Stimulated activated CD4-positive, alpha-beta T cell treated with anti-CD3 and anti-CD28 coated beads, Interleukin-1b, Interleukin-23, amount 100 ng/mL, for 1 hour (primary cell): ENCODE measurements at places on chromosomes 6 and 20.

DNA sequence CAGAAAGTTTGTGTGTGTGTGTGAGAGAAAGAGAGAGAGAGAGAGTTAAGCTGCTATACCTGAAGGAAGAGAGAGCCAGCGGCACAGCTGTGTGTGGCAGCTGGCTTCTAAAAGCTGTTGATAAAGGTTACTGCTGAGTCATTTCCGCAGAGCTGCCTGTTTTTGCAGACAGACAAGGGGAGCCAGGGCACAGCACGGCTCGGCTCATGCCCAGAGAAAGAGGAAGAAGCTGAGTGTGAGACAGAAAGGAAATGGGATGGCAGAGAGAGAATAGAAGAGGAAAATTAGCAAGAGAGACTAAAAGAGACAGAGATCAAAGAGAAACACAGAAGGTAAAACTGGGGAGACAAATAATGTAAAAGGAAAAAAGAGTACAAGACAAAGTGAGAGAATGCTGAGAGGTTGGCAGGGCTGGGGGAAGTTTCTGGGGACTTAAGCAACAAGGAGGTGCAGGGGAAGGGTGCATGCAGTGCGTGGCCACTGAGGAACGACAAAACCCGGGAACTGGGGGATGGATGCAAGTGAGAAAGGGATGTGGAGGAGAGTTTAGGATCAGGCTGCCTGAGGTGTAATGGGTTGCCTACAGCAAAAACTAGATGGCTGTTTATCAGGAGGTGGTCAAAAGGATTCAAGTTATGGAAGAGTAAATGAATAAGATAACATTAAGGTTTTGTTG, 22.7 kb downstream of the HLA-A start:
- DNase-seq, result no peak

DNA sequence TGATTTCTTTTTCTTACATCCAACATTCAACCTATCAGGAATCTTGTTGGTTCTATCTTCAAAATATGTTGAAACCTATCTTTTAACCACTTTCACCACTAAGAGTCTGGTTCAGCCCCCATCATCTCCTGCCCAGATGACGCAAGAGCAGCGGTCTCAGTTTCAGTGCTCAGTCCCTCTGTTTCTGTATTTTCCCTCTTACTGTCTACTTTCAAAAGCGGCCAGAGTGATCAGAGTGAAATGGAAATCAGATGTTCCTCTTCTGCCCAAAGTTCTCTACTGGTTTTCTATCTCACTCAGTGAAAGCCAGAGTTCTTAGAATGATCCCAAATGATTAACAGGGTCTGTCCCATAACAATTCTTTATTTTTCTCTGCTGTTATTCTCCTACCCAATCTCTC, 147.9 kb upstream of the PDE7B start:
- no peak for DNase-seq

DNA sequence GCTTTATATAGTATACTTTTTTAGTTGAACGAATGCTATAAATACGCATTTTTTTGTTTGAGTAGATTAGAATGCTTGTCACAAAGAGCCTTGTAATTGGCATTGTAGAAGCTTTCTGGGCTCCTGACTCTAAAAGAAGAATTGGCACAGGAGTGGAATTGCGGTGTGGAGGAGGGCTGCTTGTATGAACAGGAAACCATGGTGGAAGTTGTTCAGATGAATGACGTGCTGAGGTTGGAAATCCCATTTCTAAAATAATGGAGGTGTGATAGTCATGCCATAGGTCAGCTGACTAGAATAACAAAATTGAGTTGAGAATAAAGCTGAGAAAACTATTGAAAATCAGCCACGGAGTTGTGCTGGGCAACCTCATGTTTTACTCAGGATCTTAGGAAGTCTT, 174.9 kb downstream of the QKI start:
- DNase-seq, result no peak

DNA sequence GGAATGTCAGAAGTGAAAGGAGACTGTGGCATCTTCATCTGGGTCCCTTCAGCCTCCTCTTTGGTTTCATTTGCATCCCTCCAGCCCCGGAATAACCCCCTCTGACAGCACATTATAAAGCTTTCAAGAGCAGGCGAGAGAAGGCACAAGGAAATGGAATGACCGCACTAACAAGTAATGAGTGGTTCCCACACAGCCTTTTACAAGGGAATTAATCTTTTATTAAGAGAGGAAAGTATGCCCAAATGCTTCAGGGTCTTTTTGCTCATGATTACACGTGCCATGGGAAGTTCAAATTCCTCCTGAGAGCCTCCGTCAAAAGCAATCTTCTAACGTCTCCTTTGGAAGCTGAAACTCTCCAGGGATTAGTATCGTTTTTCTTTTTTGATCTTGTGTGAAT, 347.0 kb downstream of the BTBD3 start:
- DNase-seq, result no peak

DNA sequence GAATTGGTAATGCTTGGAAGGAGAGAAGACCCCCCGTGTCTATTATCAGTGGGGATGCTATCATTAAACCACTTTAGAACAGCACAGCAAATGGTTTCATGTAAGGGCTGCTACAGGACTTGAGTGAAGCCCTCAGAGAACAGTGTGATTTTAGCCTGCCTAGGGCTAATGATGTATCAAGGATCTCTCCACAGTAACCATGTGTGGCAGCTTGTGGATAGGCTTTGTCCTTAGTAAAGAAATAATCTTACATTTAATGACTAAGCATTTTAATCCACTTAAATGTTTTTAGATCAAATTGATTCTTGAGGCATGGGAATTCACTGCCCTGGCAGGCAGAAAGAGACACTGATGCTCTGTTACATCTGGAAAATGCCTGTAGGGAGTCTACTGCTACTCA, 495.1 kb downstream of the NKAIN2 start:
- DNase-seq, result no peak
